ENCODE measurements at places on chromosomes 2 and 18.

- DNase-seq, result no peak
Measured at GRCh38 chr2:65386989-65387388, 45.4 kb downstream of the SPRED2 start.

DNA sequence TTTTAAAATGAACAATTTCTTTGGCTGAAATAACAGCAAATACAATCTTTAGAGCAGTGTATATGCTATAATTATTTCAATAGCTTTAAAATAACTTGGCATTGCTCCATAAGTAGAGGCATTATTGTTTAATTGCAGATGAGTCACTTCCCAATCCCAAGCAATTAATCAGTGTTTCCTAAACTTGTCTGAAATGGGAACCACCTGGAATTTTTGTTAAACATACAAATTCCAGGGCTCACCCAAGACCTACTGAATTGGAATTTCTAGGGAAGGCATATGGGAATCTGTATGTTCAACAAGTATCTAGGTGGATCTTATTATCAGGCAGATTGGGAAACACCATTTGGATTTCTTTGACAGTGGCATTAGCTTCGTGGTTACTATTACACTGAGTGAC, 27.1 kb upstream of the FMNL2 start:
- DNase-seq, result no peak

GRCh38 chr2:147553775-147554271, 291.0 kb upstream of the ACVR2A start:
- no peak for DNase-seq

DNA sequence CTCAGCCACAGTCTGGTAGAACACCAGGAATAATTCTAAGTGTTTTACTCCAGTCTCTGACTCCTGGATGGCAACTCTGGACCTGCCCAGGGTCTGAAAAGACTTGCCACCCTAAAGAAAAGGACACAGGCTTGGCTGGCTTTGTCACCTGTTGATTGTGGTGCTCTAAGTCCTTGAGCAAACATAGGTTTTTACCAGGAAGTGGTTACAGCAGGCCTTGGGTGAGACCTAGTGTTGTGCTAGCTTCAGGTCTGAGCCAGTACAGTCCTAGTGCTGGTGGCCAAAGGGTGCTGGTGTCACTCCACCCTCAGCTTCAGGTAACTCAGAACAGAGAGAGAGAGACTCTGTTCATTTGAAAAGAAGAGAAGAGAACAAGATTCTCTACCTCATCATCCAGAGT, 1239.4 kb upstream of the CRIM1 start:
- no peak for DNase-seq

DNA sequence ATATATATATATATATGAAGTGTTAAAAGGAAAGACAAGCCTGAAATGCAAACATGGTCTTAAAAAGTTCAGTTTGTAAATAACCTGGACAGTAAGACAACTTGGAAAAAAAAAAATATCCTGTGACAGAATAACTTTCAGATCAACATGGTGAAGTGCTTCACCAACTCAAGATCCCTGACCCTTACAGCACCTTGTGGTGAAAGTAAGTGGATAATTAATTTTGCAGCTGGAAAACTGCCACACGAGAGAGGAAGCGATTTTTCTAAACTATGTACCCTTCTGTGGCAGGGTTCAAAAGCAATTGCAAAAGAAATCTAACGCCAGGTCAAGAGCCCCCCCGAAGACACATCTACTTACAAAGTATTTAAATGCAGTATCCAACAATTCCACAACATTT, 95.8 kb downstream of the PAX3 start:
- DNase-seq, result no peak

DNA sequence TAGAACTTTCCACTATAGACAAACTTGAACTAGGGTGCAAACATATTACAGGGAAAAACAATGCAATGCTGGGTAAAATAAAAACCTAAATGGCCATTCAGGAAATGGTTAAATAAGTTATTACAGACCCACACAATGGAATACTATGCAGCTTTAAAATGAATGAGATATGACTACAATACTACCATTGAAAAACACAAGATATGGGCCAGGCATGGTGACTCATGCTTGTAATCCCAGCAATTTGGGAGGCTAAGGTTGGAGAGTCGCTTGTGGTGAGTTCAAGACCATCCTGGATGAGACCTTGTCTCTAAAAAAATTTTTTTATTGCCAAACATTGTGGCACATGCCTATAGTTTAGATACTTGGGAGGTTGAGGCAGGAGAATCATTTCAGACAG, 6.8 kb downstream of the PECR start:
- DNase-seq, result no peak

- no peak for DNase-seq
Measured at GRCh38 chr2:26429779-26430578, 28.3 kb downstream of the DRC1 start.

GRCh38 chr2:60707750-60708371, 48.2 kb upstream of the PAPOLG start:
- no peak for DNase-seq

GRCh38 chr2:86570059-86570458, 6.8 kb upstream of the CHMP3 start:
- no peak for DNase-seq

DNA sequence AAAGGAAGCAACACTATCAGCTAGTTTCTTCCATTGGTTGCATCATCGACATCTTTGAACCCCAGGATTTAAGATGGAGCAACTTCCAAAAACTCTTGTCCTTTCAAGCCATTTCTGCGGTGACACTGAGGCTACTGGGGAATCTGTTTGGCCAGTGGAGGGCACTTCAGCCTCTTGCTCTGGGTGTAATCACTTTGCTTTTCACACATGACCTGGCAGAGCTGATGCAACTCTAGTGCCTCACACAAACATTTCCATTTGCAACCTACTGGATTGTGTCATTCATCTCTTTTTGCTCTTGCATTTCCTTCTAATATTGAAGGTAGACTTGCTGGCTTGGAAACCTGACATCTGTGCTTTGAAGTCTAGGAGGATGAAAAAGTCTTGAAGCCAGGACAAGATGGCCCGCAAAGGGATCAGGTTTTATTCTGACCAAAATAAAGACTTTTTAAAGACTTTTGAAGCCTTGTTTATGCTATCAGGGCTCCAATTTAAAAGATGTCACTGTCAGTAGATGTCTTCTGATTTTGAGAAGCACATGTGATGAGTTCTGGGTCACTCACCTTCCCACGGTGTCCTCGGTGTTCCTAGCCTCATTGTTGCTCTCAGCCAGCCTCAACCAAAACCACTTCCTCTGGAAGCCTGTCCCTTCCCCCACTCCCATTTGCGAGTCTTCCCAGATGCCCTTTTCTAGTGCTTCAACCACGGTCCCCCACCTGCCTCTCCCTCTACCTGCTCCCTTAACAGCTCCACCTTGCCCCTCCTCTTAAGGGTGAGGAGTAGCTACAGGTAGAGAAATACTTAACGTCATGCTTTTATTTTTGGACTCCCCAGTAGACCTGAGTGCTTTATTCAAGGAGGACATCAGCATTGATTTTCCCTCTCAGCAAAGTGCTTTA, 69.7 kb upstream of the KCNE4 start:
- DNase-seq, result no peak

GRCh38 chr18:79884963-79885728, 66.3 kb downstream of the SLC66A2 start:
- DNase-seq, result no peak

DNA sequence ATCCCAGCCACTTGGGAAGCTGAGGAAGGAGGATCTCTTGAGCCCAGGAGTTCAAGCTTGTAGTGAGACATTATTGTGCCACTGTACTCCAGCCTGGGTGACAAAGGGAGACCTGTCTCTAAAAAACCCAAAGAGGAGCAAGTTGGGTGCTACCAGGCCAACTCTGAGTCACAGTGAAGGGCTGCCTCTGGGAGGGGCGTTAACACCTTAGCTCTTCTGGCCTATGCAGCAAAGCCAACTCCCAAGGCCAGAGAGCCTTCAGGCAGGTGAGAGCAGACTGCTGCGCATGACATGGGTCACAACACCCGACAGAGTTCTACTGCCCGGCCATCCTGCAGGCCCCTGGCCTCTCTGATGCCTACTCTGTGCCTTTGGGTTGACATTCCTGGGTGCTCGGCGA, 32.6 kb upstream of the ATG16L1 start:
- DNase-seq, result no peak

DNA sequence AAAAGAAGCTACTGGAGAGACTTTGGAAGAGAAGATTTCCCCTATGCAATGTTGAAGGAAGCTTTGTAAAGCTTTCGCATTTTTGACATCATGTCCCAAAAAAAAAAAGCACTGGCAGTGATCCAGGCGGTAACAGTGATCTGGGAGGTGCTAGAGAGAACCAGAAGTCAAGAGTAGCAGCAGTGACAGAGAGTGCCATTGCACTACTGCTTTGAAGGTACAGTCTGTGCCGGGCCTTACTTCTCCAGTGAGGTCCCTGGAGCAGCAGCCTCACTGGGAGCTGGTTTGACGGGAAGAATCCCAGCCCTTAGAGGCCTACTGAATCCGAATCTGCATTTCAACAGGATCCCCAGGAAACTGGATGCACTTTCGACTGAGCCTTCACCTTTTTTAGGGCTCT, 50.9 kb upstream of the ATL2 start:
- no peak for DNase-seq

DNA sequence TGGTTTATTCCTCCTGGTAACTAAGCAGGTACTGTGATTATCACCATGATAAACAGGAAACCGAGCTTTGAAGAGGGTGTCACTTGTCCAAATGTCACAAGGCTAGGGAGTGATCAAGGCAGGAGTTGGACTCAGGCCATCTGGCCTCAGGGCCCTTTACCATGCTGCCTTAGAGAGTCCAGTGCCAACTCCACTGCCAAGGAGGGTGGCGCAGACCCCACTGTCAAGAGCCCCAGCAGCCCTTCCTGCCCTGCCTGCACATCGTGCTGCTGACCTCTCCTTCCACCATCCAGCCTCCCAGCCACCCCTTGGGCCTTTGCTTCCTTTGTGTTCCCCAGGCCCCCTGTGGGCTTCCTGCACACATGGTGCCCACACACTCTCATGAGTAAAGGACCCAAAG, 48.3 kb downstream of the TNS1 start:
- DNase-seq, result no peak

DNA sequence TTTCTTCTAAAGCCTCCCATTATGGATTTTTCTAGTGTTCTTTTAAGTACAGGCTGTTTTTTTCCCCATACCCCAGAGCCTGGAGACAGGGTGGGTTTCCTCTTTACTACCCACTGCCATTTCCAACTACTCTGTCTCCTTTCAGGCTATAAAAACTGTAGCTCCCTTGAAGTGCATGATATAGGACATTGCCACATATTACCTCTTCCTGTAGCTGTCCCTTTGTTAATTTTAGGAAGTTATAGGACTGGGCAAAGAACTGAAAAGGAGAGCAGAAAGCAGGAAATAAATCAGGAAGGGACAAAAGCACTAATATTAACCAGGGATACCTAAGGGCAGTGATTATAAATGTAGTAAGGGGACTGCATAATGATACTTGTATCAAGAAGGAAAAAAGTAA, 54.1 kb downstream of the VIL1 start:
- no peak for DNase-seq

DNA sequence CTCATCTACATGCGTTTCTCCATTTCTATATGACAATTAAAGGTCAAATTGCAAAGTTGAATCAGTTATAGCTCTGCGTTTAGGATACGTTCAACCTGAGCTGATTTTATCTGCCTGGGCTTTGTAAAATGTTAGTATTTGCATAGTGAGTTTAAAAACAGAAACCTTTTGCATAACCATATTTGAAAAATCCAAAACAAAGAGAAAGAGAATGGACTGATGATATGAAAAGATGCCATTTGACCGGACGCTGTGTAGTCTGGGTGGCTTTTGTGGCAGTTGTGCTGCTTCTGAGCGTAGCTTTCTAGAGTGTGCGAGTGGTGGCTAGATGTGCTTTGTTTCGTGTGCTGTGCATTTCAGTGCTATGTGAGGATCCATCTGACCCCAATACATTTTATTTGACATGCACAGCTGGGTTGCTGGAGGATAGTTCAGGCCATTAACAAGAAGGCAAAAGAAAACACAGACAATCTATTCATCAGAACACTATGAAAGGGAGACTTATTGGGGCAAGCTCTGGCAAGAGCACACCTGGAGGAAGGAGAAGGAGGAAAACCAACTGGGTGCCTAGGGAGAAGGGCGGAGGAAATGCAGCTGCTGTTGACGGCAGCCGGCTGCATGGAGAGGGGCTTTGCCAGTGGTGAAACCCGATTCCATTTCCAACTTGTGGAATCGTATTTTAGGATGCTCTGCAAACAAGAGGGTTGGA, 126.8 kb downstream of the ACOXL start:
- DNase-seq, result no peak

DNA sequence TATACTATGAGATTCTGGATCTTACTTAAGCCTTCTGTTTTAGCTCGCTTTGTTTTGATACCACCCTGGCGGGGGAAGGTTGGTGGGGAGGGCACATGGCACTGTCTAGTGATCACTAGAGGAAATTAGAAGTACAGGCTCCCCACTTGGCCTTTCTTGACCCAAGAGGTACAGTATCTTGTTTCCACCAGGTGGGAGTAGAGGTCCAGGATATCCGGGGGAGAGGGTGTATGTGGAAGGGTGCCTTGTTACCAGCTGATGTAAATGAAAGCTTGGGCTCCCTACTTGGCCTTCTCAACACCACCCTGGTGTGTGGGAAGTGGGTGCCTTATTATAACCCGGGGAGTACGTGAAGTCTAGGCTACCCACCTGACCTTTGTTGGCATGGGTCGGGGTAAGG, 7.5 kb downstream of the GALNT1 start:
- DNase-seq, result no peak

DNA sequence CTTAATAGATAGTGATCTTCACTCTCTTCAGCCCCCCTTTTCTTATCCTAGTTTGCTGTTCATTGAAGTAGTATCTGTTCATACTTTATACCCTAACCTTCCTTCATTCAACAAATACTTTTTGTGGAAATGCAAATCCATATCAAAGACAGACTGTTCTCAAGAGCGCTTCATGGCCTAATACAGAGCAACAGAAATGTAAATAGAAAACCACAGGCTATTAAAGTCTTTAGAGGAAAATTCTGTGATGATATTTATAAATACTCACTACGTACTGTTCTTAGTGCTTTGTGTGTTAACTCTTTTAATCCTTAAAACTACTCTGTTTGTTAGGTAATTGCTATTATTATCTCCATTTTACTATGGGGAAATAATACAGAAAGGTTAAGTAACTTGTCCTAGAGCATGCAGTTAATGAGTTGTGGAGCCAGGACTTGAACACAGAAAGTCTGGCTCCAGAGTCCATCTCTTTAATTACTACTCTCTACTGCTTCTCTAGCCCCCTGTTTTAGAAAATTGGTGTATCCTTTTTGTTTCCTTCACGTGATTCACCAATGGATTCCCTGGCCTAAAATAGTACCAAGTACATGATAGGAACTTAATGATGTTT, 2.9 kb downstream of the MDH1 start:
- DNase-seq, result no peak

- DNase-seq, result no peak
Measured at GRCh38 chr2:167843217-167843616, 404.2 kb downstream of the STK39 start.

Data from T-cell (primary cell).